ENCODE measurements at places on chromosomes 12 and 14.
A peak's percentile ranks its signal among the peaks of the same experiment; 100 is the strongest.

GRCh38 chr14:36506732-36507614 is 13.1 kb downstream of the NKX2-1 start:
- no peak for DNase-seq

GRCh38 chr12:127101076-127101475 is 1165.9 kb upstream of the TMEM132C start:
- no peak for DNase-seq

GRCh38 chr12:54053003-54053750 is 458 bp upstream of the HOXC4 start:
- peak; percentile 58 for DNase-seq

GRCh38 chr14:26377150-26377549 is 220.7 kb downstream of the NOVA1 start:
- DNase-seq, result no peak

DNA sequence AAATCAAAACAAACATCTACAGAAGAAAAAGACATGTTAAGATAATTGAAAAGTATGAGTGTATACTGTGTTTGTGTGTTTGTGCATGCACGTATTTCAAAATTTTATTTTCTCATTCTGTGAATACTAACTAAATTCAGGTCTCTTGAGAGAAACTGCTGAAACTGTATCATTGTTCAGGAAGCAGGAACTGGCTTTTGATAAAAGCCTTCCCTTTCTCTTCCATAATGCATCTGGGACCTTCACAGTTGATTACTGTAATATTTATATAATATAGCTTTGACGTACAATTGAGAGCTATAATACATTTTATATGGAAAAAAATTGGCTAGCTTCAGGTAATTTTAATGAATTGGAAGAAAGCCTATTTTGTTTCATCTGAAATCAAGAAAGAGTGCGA is 993.5 kb downstream of the SLC6A15 start:
- no peak for DNase-seq

GRCh38 chr14:61221906-61222305 is 59.2 kb downstream of the TMEM30B start:
- no peak for DNase-seq

GRCh38 chr12:94145191-94145983 is 3.0 kb upstream of the PLXNC1 start:
- peak; percentile 34 for DNase-seq

- no peak for DNase-seq
Measured at GRCh38 chr14:71163050-71163841, 256.0 kb downstream of the PCNX1 start.

- no peak for DNase-seq
Measured at GRCh38 chr14:74018174-74018585, 908 bp downstream of the ENTPD5 start.

DNA sequence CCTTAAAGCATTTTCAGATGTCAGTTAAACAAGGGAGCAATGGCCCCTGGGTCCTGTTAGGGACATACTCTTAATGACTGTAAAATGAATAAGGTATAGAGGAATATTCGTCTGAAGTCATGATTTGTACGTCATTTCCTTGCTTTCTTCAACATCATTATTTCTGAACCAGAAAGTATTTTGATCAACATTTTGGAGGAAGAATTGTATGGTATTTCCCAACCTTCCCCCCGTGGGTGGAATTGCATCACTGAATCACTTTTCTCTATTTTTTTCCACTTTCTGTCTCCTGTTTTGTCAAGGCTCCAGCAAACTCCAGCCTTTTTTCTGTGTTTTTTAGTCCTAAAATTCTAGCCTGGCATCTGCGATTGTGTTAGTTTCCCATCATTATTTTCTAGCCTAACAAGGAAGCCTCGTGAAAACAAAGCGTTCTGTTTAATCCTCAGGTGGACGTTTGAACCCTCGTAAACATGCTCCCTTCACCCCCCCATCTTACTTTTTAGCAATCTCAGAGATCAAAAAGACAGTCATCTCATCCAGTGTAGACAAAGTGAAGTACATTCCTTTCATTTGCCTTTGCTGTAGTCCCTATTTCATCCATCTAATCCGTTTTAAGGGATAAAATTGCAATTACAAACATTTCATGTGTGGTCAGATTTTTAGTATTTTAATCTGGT is 62.3 kb downstream of the ETV6 start:
- no peak for DNase-seq

DNA sequence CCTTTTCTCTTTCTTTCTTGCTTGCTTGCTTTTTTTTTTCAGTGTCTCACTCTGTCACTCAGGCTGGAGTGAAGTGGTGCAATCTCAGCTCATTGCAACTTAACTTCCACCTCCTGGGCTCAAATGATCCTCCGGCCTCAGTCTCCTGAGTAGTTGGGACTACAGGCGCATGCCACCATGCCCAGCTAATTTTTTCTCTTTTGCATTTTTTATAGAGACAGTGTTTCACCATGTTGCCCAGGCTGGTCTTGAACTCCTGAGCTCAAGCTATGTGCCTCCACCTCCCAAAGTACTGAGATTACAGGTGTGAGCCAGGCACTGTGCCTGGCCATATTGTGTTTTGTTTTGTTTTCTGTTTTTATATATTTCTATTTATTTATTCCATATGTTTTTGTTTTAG is 461.0 kb downstream of the ADAMTS20 start:
- no peak for DNase-seq

DNA sequence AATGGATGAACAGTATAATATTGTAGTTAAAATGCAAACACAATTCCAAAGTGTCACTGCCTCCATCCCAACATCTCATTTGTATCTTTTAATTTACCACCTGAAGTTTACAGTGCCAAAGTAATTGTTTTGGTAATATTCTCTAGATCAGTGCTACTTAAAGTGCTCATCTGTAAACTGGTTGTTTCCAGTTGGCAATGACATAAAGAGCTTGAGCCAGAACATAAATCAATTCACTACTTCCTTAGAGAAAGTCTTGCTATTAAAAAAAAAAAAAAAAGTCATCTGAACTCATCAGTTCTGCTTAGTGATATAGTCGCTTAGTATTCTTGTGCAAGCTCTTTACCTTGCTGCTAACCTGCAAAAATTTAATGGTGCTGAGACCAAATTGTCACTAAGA is 16.4 kb downstream of the PLCZ1 start:
- DNase-seq, result no peak

- DNase-seq, result no peak
Measured at GRCh38 chr14:44989497-44990440, 27.8 kb downstream of the TOGARAM1 start.

GRCh38 chr14:66746316-66747006 is 238.5 kb downstream of the GPHN start:
- peak; percentile 12 for DNase-seq

DNA sequence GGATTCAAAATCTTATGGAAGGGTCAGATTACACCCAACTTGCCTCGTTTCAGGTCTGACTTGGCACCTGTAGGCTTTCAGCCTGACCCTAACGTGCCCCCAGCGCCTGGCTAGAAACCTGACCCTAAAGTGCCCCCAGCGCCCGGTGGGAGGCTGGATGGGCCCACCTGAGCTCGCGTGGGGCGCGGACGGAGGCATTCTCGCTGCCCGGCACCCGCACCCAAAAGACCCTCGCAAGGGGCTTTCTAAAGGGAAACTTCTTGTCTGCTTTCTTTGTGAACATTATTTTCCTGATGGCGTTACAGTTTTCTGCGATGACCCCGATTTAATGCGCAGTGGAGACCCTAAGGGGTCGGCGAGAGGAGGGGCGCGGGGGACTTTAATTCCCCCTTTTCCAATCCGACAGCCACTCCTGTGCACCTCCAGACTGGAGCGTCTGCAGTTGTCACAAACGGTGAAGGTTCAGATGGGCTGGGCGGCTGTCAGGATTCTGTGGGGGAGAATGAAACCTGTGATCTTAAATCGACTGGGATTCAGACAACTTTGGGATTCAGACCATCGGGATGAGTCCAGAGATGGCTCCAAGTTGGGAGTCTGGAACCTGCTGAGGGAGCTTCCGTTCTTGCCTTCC is 751 bp upstream of the HRK start:
- no peak for DNase-seq

DNA sequence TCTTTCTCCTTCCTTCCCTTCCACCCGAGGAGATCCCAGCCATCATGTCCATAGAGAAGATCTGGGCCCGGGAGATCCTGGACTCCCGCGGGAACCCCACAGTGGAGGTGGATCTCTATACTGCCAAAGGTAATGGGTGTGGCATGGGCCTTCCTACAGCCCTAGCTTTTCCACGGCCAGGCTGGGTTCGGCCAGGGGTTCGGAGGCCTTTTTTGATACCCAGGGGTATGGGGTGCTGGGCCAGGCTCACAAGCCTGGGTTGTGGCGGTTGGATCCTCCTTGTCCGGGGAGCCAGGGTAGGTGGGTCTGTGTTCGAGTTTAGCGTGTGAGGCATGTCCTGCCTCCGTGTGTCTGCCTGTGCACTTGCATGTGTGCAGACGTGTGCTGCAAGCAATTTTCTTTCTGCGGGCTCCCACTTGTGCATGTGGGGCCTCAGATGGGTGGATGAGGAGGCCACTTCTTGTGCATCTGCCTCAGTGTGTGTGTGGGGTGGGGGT is 1.5 kb downstream of the ENO2 start:
- no peak for DNase-seq

GRCh38 chr12:112285600-112286401 is 96.4 kb downstream of the HECTD4 start:
- no peak for DNase-seq

- DNase-seq, result no peak
Measured at GRCh38 chr14:103428723-103429556, 43.7 kb downstream of the MARK3 start.

- no peak for DNase-seq
Measured at GRCh38 chr12:105931762-105932570, 206.8 kb downstream of the NUAK1 start.

- DNase-seq, result peak; percentile 73
Measured at GRCh38 chr14:103500148-103500990, 22.3 kb downstream of the CKB start.

DNA sequence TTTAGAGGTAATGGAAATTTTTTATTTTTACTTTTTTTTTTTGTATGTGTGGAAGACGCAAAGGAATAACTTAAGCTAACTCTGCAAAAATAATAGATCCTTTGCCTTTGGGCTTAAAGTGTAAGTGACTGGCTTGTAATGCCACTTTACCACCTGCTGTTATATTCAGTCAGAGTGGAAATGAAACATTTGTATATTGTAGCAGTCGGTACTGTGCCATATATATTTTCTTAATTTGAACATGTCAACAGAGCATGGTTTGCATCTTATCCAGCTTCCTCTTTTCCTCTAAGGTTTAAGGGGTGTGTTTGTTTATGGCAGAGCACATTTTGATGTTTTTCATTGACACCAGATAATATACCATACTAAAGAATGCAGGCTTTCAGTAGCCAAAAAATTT is 176.6 kb downstream of the TRHDE start:
- DNase-seq, result no peak

DNA sequence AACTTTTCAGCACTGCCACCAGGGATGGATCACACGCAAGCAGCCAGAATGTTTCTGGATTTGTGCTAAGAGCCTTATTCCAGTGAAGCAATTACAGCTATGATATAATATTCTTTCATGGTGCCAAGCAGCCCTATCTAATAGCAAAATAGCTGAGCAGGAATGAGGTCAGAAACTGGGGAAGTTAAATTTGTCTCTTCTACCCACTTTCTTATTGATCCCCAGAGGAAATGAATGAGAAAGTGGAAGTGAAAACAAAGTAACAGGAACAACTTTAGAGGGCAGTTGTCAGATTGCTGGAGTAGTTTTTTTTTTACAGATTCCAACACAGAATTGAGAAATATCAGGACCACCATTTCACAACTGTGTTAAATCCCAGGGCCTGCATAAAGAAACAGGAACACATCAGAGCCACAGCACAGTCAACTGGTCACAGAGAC is 44.8 kb downstream of the GCH1 start:
- no peak for DNase-seq

GRCh38 chr14:100072783-100073346 is 7.6 kb downstream of the EVL start:
- DNase-seq, result peak; percentile 78

GRCh38 chr12:78928200-78929074 is 63.9 kb downstream of the SYT1 start:
- DNase-seq, result no peak

GRCh38 chr12:6548556-6548955 is 7.3 kb downstream of the IFFO1 start:
- no peak for DNase-seq

DNA sequence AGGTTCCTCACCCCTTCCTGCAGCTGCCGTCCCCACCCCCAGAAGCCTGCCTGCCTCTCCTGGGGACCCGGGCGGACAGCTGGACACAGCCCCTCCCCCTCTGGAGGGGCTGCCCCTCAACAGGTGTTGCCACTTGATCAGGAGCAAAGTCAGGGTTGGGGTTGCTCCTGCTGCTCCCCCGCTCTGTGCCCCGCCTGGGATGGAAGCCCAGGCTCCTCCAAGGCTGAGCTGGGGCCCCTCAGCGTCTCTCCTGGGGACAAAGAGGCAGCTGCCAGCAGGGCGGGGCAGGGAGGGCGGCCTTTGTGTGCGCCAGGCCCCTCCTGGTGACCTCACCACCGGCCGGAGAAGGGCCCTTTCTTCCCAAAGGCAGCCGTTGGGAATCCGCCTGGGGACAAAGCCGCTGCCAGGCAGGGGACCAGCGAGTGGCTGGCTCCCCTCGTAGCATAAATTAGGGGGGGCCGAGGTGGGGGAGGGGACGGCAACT is 13.7 kb downstream of the TRMT61A start:
- DNase-seq, result no peak

DNA sequence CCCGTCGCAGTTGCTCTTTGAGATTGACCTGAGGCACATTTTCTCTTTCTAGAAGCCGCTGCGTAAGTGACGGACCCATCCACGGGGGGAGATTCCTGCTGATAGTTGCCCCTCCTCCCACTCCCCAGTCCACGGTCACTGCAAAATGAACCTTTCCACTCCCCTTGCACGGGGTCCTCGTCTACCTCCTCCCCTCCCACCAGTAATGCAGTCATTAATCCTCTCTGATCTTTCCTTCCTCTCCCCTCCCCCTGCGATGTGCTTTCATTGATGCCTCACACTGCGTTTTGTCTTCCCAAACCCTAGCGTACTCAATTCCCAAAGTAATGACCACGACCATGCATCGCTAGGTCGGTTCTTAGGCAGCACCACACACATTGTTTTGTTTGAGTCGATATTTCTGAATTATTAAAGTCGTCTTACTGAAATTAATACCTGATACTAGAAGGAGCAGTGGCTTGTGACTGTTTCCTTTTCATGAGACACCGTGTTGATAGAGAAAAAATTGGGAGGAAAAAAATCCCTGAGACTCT is 857 bp downstream of the ETNK1 start:
- peak; percentile 55 for DNase-seq

DNA sequence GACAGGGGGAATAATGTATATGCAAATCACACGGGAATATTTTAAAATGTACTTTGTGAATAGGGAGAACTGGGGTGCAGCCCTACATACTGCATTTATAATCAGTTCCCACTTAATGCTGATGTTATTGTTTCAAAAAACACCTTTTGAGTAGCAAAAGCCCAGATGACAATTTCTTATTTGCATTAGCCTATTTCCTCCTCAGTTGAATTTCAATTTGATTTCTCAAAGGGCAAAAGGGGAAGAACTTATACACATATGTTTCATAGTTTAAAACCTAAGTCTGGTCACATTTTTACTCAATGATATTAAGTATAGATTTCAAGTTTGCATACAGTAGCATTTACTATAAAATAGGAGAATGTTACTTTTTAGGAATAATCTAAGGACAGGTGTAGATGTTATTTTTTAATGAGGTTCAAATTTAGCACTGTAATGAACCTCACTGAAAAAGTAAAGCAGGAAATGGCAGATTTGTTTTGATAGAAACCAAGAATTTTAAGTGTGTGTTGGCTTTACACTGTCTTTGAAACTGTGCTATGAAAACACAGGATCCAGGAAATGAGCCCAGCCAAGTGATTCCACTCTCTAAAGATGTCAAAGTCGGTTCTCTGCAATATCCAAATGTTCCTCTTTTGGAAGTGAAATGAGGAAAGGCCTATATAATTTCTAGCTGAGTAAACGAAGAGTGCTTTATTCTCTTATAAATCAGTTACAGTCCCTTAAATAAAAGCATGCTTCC is 367.4 kb downstream of the BTG1 start:
- peak; percentile 23 for DNase-seq
